ENCODE measurements at places on chromosomes 12 and 14.

- DNase-seq, result no peak
These were observed 92.2 kb downstream of the NT5DC3 start for GRCh38 chr12:103748875-103749274.

DNA sequence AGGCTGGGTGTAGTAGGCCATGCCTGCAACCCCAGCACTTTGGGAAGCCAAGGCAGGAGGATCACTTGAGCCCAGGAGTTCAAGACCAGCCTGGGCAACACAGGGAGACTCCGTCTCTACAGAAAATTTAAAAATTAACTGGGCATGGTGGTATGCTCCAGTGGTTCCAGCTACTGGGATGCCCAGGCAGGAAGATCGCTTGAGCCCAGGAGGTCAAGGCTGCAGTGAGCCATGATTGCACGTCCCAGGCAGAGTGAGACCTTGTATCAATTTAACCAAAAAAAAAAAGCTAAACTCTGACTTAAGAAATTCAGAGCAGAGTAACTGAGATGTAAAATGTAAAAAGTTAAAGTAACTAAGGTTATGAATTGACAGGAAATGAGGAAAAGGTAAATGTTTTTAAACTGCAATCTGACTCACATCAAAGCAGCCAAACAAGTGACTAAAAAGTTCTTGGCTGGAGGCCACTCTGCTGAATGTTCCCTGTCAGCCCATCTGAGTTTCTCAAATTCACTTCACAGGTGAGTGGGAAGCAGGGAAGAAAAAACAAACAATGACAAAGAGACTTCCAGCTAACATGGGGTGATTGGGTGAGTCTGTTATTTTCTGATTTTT is 21.3 kb downstream of the PRKD1 start:
- DNase-seq, result no peak

- no peak for DNase-seq
These were observed 25.4 kb downstream of the PPM1A start for GRCh38 chr14:60274448-60274847.

DNA sequence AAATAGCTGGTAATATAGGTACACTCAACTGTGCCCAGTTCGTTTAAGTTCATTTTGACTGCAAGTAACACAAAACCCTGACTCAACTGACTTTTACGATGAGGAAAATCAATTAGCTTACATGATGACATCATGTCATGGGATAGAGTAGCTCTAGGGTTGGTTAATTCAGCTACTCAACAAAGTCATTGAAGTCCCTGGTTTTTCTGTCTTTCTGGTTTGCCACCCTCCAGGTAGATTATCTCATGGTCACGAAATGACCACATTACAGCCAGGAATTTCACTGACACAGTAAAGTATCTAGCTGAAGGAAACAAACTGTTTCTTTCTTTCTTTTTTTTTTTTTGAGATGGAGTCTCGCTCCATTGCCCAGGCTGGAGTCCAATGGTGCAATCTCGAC is 68.5 kb upstream of the FUT8 start:
- DNase-seq, result no peak

DNA sequence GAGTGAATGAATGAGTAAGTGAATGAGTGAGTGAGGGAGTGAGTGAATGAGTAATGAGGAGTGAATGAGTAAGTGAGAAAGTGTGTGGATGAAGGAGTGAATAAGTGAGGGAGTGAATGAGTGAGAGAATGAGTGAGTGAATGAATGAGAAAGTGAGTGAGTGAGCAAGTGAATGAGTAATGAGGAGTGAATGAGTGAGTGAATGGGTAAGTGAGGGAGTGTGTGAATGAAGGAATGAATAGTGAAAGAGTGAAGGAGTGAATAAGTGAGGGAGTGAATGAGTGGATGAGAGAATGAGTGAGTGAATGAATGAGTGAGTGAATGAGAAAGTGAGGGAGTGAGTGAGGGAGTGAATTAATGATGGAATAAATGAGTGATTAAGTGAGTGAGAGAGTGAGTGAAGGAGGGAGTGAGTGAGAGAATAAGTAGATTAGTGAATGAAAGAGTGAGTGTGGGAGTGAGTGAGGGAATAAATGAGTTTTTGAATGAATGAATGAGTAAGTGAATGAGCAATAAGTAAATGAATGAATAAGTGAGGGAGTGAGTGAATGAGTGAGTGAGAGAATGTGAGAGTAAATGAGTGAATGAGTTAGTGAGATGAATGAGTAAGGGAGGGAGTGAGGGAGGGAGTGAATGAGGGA is 364.5 kb downstream of the ADGRD1 start:
- no peak for DNase-seq

DNA sequence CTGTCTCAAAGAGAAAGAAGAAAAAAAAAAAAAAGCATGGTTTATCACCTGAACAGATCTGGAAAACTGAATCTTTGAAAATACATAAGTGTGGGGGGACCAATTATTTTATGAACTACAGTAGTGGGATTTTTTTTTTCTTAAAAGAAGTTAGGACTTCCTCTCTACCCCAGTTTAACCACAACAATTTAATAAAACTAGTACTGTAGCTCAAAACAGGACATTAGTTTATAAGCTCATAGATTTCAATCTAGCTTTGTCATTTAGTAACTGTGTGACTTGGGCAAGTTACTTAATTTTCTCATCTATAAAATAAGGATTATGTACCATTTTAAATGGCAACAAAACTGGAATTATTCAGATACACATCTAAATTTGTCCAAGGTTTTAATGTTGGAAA is 23.5 kb upstream of the ARID4A start:
- no peak for DNase-seq

GRCh38 chr12:13230500-13230899 is 34.0 kb downstream of the EMP1 start:
- peak; percentile 77 for DNase-seq

DNA sequence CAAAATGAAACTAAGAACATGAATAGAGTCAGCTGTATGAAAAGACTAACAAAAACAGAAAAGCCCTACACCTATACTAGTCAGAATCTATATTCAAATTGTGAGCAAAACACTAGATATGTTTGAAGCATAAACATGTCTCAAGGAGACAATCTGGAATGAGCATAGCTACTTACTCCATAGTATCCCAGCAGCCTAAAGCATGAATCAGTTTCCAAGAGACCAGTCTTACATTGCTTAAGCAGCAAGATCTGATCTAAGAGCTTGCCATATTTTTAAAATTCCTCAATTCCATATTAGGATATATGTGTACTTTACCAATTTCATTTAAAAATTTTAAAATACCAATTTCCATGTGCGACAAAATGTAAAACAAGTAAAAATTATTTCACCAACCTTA is 7.7 kb downstream of the CAPS2 start:
- DNase-seq, result no peak

- DNase-seq, result no peak
These were observed 58.2 kb upstream of the SLC2A13 start for GRCh38 chr12:40164034-40164433.

DNA sequence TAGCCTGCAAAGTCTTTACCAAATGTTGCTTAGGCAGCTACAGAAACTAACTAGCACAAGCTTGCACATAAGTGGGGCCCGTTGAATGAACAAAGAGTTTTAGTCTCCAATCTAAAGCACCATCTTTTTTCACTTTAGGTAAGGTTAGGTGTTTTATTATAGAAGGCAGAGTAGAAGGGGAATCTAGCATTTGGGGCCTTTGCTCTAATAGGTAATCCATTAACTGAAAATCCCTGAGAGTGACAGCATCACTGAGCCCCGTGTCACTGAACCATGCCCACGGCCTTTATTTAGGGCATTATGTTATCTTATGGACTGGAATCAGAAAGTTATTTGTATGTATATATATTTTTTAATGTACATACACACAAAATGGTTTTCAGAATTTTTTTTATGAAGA is 25.1 kb downstream of the CPNE8 start:
- no peak for DNase-seq

- no peak for DNase-seq
These were observed 7.1 kb upstream of the SLCO1A2 start for GRCh38 chr12:21341769-21342168.

GRCh38 chr12:83823386-83824045 is 1089.1 kb downstream of the SLC6A15 start:
- no peak for DNase-seq

DNA sequence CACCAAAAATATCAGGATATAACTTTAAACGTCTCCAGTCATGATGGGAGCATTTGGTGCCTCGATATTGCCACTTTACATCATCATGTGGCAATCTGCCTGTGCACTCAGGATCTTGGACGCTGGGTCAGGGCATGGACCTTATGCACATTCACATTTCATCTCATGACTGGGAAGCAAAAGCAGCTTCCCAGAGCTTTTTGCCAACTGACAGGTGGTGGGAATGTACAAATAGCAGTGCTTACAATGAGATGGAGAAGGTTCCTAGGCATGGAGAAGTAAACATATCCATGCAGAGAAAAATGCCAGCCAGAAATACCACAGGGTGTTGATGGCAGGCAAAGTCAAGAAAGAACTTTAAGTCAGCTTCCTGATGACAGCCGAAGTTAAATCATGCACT is 30.3 kb downstream of the EFCAB11 start:
- DNase-seq, result no peak

DNA sequence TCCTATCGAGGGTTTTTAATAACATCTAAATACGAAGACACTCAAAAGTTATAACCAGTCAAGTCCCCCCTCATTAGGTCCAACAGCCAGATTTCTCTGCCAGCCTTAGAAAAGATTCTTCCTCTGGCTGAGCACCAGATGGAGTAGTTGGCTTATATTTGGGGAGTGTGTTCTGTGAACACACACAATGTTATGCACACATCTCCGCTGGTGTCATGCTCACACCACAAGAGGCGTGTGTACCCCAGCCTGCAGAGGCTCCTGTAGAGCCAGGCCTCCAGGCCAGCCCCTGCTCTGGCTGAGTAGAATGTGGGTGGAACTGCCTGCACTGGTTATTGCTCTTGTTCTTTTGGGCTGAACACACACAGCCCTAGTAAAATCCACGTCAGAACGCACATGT is 64.0 kb downstream of the PIWIL1 start:
- no peak for DNase-seq

GRCh38 chr12:87234898-87235297 is 794.3 kb downstream of the C12orf50 start:
- DNase-seq, result no peak

DNA sequence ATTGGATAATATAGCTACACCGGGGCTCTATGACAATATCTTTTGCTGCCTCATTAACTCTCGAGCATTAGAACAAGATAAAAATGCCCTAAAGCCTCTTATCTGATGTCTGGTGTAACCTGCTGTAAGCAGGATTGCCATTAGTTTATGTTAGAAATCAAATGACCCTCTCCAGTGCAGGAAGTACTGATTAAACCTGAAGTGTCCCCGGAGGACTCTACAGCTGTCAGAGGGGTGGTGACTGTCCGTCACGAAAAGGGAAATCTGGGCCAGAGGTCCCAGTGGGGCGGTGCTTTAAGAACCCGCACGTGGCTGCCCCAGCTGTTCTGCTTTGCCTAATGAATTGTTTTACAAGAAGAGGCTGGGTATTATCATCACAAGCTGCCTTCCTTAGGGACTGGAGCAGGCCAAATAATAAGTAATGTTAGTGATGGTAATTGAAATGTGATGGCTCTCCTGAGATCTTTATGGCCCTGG is 55.7 kb downstream of the LIN52 start:
- DNase-seq, result no peak

GRCh38 chr12:25591144-25591543 is 38.1 kb upstream of the LMNTD1 start:
- no peak for DNase-seq

GRCh38 chr12:47892819-47893218 is 12.0 kb downstream of the VDR start:
- no peak for DNase-seq
